NCI-H2081 treated with DMSO at 0.1 percent for 48 hours (cell line): ENCODE measurements at places on chromosomes 4 and X.
A peak's percentile ranks its signal among the peaks of the same experiment; 100 is the strongest.

DNA sequence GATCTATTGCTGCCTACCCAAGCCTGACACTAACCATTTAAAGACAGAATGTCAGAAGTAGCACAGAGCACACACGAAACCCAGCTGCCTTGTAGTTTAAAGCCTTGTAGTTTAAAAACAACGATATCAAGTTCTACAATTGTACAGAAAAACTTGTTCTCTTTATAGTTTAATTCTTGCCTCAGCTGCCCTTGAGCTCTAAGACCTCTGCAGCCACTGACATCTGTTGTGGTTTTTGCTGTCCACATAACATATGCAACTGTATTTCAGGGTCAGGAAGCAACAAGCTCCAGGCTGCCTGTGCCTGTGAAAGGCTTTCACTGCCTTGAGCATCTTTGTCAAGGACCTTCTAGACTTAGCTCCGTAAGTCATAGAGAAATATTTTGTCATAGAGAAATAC lies 227.2 kb downstream of the SPCS3 start:
- DNase-seq, result no peak

- no peak for DNase-seq
These were observed 897.5 kb upstream of the AGA start for GRCh38 chr4:178339769-178340168.

DNA sequence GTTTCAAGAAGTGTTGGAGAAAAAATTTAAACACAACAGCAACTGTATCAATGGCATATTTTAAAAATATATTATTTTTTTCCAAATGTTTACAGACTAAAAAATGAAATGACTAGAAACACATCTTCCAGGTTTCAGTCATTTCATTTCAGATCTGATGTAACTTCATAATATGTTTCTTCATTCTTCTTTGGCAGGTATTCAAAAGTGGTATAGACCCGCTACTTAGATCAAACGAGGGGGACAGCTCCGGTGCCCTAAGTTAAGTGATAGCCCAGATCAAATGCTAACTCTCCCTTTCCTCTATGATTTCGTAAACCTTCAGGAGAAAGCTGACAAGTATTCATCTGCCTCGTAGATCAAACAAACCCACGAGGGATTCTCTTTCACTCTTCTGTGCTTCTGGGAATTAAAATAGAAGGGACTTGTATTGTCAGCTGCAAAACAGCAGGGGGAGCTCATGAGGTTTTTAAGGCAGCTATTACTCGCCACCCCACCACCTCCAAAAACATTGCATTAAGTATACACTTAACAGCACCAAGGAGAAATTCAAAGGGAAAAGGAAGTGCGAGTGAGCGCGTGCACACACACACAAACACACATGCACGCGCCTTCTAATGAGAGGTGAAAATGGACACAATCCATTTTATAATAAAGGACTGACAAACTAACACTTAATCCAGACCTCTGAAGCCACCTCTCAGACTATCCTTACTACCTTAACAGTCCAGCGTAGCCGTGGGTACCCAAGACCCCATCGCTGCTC lies 21.4 kb downstream of the HELT start:
- DNase-seq, result peak; percentile 4

DNA sequence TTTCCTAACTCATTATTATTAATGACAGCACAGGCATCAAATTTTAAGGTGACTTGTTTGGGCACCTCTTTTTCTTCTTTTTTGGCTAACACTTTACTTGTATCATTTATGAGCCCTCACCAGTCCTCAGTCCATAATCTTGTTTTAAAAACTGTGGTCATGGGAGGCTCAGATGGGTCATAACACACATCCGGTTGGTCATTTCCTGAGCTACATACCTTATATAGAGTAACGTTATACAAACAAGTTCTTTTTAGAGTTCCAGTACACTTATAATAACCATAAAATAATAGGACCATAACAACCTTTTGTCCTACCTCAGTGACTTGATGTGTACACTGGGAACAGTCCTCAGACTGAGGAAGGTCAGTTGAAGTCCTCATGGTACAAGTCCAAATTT lies 21.1 kb upstream of the PLS3 start:
- no peak for DNase-seq

DNA sequence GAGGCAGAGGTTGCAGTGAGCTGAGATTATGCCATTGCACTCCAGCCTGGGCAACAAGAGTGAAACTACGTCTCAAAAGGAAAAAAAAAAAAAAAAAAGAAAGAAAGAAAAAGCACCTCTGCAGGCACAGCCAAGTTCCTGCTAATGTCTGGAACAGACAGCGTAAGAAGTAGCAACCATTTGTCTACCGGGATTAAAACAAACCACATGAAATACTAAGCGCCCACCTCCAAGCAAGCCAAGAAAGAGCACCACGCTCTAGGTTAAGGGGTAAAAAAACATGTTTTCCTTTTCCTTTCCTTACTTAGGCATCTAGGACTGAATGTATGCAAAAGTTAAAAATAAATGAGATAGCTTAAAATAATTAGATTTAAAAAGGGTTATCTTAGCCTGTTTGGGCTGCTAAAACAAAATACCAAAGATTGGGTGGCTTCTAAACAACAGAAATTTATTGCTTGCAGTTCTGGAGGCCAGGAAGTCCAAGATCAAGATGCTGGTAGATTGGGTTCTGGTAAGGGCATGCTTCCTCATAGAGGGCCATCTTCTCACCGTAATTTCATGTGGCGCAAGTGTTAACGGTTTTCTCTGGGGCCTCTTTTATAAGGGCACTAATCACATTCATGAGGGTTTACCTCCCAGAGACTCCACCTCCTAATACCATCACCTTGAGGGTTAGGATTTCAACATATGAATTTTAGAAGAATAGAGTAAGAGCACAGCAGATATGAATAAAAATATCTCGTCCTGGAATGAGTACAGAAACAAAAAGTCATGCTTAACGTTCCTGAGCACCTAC lies 12.3 kb downstream of the GPC4 start:
- DNase-seq, result no peak

GRCh38 chr4:119897260-119897659 lies 169.4 kb downstream of the MAD2L1 start:
- DNase-seq, result peak; percentile 5

DNA sequence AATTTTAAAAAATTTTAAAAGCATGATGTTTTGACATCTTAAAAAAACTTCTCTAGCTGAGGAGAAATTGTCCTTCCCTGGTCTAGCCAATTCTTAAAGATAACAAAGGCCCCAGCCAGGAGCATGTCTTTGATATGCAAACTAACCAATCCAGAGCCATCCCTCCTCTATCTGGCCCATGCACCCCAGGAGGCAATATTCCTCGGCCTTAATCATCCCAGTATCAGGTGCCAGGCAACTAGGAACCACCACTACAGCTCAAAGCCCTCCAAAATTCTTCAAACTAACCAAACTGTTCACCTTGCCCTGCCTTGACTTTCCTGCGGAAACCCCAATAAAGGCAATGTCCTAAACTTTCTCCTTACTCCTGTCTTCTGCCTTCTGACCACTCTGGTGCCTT lies 97.8 kb upstream of the USP9X start:
- no peak for DNase-seq
